Right hindlimb (tissue), 1 donor: ENCODE measurements at places on chromosomes 2 and 18.

- DNase-seq = no peak
Measured at GRCh38 chr2:128024816-128025215, 3.0 kb downstream of the SAP130 start.

GRCh38 chr2:110828330-110828729 lies 96.0 kb downstream of the ACOXL start:
- no peak for DNase-seq

DNA sequence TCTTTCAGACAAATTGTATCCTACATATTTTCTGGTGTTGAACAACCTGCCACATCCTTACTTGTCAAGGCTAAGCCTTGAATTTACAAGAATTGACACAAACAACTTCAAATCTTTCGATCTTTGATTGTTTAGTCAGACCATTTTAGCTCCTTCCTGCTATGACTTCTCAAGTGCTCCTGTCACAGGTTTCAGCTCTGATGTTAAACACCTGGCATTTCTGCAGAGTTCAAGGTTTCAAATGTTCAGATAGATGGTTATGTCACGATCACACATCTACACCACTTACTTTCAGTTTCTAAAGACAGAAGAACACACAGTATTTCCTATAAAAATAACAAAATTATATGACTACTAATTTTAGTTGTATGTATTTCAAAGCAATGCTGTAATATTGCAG lies 84.0 kb downstream of the RND3 start:
- DNase-seq = no peak

GRCh38 chr2:24702800-24703199 lies 90.4 kb downstream of the PTRHD1 start:
- DNase-seq = no peak

DNA sequence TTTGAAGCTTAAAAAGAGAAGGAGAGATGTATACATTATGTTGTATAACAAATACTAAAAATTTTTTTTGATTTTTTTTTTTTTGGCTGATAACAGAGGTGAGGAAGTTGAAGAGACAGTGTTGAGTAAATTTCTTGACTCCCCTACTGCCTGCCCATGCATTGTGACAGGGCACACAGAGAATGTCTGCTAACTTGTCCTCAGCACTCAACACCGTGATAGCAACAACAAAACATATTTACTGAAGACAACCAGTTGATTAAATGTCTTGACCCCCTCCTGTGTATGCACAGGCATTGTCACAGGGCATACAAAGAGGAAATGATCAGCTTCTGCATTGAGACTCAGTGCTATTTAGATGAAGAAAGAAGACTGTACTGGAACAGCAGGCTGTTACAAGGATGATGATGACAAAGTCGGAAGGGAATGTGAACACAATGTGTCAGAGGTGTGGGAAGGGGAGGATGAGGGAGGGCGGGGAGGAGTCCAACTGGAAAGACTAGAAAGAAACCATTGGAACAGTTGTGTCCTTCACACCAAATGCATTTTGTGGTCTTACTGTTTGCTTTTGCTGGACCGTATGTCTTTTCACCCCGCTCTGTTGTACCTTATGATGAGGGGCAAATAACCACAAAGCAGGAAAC lies 89.5 kb downstream of the CERS6 start:
- no peak for DNase-seq
